ENCODE measurements at places on chromosomes 16 and 17. TPM values are rescaled to one million over a fixed set of nuclear protein-coding genes. Genes with fewer than 3 reads are reported as not detected.
A peak's percentile ranks its signal among the peaks of the same experiment; 100 is the strongest.

GRCh38 chr16:6114691-6115090 is 1017.1 kb upstream of the EEF2KMT start:
- no peak overlapping the region for H3K27ac ChIP-seq
- H3K36me3 ChIP-seq, result no peaks in the 10 kb centered on the region
- H3K27me3 ChIP-seq, result no peaks in the 10 kb centered on the region

GRCh38 chr16:59440502-59440901 is 706.4 kb upstream of the GOT2 start:
- H3K27me3 ChIP-seq, result no peaks in the 10 kb centered on the region
- H3K4me3 ChIP-seq, result no peak overlapping the region
- no peaks in the 10 kb centered on the region for H3K4me1 ChIP-seq
- DNase-seq, result no peak
- no peak overlapping the region for H3K27ac ChIP-seq
- no peaks in the 10 kb centered on the region for H3K36me3 ChIP-seq

DNA sequence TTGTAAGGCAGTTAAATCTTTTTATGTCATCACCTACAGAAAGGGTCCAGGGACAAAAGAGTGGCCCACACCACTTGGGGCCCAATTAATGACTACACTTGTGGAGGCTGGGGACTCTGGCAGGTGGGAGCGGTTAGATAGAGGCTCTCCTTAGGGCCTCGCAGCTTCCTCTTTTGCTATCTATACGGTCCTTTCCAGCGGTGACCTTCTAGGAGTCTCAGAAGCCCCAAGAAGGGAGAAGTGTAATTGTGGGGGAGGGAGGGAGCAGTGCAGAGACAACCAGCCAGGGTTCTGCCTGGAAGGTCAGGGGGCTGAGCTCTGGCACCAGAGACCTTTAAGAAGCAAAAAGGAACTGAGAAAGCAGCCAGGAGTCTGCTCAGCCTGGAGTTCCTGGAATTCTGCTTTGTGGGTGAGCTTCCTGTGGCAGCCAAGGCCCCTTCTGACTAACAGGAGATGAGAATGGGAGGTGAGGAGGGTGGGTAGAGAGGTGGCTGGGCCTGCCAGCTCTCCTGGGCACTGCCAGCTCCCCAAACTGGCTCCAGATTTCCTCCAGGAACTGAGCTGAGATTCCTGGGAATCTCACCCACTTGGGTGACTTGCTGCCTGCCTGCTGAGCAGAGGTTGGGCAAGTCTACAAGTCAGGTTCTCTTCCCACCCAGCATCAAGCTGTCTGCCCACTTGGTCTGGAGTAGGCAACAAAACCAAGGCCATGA is 16.3 kb upstream of the MAP3K14 start:
- H3K27me3 ChIP-seq, result no peaks in the 10 kb centered on the region
- no peak overlapping the region for H3K4me3 ChIP-seq
- no peak overlapping the region for H3K27ac ChIP-seq
- H3K4me1 ChIP-seq, result no peaks in the 10 kb centered on the region
- no peaks in the 10 kb centered on the region for H3K36me3 ChIP-seq
- DNase-seq, result peak; percentile 41

DNA sequence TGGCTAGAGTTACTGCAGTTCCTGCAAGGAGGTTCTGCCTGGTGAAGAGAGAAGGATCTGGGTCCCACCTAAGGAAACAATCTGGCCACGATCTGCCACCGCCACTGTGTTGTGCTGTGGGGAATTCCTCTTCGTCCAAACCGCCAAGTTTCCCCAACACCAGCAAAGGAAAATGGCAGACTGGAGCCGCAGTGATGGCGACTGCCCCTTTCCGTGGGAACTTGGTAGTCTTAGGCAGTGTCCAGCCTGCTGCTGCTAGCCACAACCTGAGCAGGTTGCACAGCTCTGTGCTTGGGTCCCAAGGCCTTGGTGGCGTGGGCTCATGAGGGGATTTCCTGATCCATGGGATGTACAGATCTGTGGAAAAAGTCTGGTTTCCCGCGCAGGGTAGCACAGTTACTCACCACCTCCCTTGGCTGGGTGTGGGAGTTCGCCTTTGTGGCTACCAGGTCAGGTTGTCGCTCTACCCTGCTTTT is 28.6 kb downstream of the NFATC3 start:
- peaks cover 11% of the 10 kb centered on the region for H3K4me1 ChIP-seq
- H3K27me3 ChIP-seq, result no peaks in the 10 kb centered on the region
- H3K4me3 ChIP-seq, result no peak overlapping the region
- H3K36me3 ChIP-seq, result no peaks in the 10 kb centered on the region
- DNase-seq, result no peak
- H3K27ac ChIP-seq, result no peak overlapping the region

DNA sequence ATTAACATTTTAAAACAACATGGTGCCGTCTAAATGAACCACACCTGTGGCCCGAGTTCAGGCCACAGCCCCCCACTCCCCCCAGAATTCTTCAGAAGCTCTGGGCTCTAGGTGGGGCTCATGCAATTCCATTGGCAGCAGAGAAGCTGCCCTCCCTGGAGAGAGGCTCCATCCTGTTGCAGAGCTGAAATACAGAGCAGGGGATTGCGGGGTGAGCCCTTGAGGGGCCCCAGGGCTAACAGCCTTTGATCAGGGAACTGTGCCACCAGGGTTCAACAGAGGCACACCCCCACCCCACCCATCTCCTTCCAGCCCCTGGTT is 69.3 kb downstream of the ABR start:
- H3K4me1 ChIP-seq, result peaks cover 61% of the 10 kb centered on the region
- H3K27ac ChIP-seq, result peak overlapping the region; percentile 89
- no peaks in the 10 kb centered on the region for H3K27me3 ChIP-seq
- no peak overlapping the region for H3K4me3 ChIP-seq

DNA sequence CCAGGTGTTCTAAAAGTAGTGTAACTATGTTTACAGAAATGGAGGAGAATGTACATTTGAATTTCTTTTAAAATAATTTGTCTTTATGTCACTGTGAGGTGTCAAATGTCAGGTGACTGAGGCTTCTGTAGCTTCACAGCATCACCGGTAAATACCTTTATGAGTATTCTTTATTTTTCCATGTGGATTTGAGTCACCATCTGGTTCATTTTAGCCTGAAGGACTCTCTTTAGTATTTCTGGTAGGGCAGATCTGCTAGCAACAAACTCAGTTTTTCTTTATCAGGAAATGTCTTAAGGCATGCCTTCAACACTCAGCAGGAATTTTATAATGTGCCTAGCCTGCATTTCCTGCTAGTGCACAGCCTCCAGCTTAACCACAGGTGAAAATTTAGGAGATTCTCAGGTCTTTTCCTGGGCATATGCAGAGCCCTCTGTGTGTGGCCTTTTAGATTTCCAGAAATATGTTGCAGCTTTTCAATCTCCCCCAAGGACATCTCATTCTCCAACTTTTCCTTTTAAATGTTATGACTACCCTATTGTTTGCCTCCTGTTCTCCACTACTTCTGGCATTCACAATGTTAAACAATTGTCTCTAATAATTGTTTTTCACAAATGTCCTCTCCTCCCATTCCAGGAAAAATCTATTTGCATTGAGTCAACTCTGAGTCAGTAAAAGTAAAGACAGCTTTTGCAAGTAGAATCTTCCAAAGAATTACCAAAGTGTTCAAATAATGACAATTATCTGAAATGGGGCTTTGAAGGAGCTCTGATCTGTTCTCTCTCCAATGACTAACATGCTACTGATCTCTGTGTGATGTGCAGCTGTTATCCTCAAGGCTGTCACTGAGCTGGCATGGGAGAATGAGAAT is 239.4 kb upstream of the CPHXL start:
- no peaks in the 10 kb centered on the region for H3K36me3 ChIP-seq
- H3K27me3 ChIP-seq, result no peaks in the 10 kb centered on the region
- H3K4me1 ChIP-seq, result no peaks in the 10 kb centered on the region
- H3K4me3 ChIP-seq, result no peak overlapping the region

- H3K4me1 ChIP-seq, result no peaks in the 10 kb centered on the region
- peak overlapping the region; percentile 99 for H3K27ac ChIP-seq
- peak; percentile 100 for DNase-seq
Measured at GRCh38 chr17:8153957-8154607, 1.9 kb upstream of the PER1 start.

DNA sequence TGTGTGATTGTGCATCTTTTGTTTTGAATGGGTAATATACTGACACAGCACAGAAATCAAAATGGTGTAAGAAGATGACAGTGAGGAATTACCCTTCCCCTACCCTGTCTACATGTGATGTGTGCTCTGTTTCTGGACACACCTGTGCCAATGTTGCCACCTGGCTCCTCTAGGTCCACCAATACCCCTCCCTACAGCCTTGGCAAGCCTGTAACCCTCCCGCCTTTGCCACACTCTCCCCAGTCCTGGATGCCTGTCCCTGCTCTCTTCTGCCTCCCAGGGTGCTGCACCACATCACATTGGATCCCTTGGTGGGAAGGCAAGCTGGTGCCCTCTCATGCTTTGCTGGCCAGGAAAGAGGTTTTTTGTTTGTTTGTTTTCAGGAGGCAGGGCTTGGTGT is 289.5 kb upstream of the N4BP1 start:
- H3K4me1 ChIP-seq, result no peaks in the 10 kb centered on the region
- no peaks in the 10 kb centered on the region for H3K27me3 ChIP-seq
- no peak overlapping the region for H3K4me3 ChIP-seq

DNA sequence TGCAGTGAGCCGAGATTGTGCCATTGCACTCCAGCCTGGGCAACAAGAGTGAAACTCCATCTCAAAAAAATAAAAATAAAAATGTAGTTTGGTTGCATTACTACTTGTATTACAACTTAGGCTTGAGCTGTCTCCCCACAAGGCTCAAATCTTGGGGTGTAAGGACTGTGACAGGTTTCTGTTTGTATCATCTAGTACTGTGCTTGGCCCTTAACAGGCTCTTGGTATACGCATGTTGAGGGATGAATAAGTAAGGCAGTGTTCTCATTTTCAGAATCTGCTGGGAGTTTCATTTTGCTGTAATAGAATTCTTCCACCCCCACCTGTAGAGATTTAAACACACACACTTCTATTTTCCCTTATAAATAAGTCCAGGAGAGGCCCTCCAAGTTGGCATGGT is 289.4 kb upstream of the EEF2KMT start:
- no peaks in the 10 kb centered on the region for H3K27me3 ChIP-seq
- H3K27ac ChIP-seq, result no peak overlapping the region
- H3K36me3 ChIP-seq, result no peaks in the 10 kb centered on the region
- no peak for DNase-seq
- no peak overlapping the region for H3K4me3 ChIP-seq

- DNase-seq, result no peak
- no peaks in the 10 kb centered on the region for H3K36me3 ChIP-seq
- peak overlapping the region; percentile 17 for H3K27ac ChIP-seq
- H3K4me3 ChIP-seq, result no peak overlapping the region
Measured at GRCh38 chr16:50281391-50282009, 15.1 kb downstream of the ADCY7 start.

DNA sequence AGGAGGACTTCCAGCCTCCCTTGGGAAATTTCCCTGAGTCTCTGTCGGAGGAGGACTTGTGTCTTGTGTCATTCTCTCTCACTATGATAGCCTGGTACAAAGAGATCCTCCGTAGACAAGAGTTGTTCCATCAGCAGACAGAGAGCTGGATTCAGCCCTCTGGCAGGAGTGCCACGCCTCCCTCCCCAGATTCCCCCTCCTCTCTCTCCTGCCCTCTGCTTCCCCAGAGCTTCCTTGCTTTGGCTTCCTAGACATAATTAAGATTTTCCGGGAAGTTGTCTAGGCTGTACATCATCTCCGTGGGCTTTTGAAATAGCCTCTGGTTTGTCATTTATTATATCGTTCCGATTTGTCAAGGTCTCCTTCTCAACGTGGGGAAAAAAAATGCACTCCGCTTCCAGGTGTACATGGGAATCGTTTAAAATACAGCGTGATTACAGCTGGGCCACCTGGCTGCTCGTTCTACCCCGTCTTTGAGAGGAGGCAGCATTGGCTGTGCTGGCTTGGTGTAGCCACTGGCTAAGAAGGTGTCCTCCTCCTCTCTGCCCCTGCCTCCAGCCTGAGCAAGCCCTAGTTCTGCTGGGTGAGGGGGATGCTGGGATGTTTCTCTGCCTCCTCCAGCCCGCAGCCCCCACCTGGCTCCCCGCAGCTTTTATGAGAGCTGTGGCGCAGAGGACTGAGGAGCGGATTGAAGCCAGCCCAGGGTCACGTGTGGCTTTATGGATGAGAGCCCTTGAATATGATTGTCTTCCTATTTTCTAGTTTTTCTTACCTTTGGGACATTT is 282.5 kb downstream of the SNX29 start:
- H3K4me3 ChIP-seq, result no peak overlapping the region
- no peaks in the 10 kb centered on the region for H3K36me3 ChIP-seq
- no peak for DNase-seq
- no peaks in the 10 kb centered on the region for H3K27me3 ChIP-seq
- no peak overlapping the region for H3K27ac ChIP-seq

- H3K27me3 ChIP-seq, result no peaks in the 10 kb centered on the region
- no peaks in the 10 kb centered on the region for H3K36me3 ChIP-seq
- DNase-seq, result no peak
- H3K4me3 ChIP-seq, result no peak overlapping the region
- no peak overlapping the region for H3K27ac ChIP-seq
Measured at GRCh38 chr16:27408012-27408601, 6.1 kb downstream of the IL21R start.

HOXB6 gene
- polyA plus RNA-seq, result 10.2 TPM

RDM1 gene
- not detected for polyA plus RNA-seq

DRC3 gene
- 0.83 TPM for polyA plus RNA-seq

FBXW10B gene
- 1.0 TPM for polyA plus RNA-seq

CD300E gene
- polyA plus RNA-seq, result 0.92 TPM
